ENCODE measurements at places on chromosomes 2 and 18.

DNA sequence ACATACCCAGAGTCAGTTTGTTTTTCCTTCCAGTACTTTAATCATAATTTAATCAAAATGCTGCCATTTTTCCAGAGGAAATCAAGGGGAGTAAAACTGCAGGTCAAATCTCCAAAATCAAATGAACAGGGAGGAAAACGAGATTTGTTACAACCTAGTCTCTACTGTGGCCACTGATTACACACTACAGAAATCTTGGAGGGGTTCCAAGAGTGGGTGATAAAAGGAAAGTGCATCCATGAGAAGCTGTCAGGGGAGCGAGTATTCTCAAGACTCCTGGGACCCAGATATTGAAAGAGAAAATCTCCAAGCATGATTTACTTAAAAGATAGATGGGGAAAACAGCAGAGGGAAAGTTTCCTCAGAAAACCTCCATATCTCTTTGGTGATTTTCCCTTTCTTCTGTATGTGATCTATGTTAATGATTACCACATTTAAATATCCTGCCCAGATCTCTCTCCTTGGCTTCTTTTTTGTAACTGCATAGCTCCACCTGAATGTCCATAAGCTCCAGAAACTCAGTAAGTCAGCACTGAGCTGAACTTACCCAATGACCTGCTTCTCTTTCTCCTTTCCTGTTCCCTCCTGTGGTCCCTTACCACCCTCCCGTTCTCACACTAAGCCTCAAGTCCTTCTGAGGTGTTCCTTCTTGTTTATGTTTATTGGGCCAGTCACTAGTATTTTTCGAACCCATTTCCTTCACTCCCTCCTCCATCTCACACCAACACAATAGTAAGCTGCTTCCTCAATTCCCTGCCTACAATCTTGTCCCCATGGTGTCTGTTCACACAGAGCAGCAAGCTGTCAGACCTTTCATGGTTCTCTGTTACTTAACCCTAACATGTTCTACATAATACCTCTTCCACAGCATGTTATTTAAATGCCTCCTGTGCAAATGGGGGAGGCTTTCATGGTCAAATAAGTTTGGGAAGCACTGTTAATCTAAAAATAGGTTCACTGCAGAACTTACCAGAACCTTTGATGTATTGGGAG lies 73.9 kb upstream of the TWSG1 start:
- DNase-seq = no peak

DNA sequence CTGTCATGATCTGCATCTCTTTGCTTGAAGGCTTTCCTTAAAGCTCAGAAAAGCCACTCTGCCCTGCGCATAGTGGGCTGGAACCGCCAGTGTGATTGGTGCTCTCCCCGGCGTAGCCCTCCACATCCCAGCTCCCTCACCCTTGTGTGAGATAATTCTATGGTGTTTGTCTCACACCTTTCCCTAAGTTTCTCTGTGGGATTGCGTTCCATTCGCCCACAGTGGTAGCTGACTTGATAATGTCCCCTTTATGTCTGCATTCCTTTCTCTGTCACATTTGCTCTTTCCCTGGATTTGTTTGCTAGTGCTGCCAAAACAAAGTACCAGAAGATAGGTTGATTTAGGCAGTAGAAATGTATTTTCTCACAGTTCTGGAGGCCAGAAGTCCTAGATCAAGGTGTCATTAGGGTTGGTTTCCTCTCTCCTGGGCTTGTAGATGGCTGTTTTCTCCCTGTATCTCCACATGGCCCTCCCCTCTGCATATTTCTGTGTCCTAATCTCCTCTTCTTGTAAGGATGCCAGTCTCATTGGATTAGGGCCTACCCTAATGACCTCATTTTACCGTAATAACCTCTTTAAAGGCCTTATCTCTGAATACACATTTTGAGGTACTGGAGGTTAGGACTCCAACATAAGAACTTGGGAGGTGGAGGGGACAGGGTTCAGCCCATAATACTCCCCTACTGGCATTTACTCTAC lies 7.4 kb upstream of the TMEM87B start:
- DNase-seq = peak; percentile 69

DNA sequence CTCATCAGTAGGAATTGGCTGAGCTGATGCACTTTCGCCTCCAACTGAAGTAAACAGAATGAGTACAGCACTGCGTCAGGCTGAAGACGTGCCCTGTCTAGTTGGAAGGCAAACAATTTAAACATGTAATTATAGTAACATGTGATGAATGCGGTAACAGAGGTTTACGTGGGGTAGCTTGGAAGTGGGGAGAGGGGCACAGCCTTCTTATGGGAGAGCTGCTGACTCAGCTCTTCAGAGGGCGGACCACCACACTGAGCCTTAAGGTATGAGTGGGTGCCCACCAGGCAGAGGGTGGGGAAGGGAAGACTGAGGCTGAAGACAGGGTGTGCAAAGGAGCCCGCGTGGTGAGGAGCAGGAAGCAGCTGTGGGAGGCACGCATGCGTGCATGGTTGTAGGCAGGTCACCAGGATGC lies 6.2 kb upstream of the EHD3 start:
- DNase-seq = peak; percentile 14

DNA sequence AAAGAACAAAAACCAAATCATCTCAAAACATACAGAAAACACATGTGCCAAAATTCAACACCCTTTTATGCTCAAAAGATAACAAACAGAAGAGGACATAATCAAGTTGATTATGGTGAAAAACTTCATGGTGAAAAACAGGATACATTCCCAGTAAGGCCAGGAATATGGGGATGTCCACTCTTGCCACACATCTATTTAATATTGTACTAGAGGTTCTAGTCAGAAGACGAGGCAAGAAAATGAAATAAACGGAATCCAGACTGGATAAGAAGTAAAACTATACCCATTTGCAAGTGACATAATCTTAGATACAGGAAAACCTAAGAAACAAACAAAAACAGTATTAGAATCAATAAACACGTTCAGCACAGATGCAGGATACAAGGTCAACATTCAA lies 40.8 kb downstream of the MAP3K2 start:
- DNase-seq = no peak

DNA sequence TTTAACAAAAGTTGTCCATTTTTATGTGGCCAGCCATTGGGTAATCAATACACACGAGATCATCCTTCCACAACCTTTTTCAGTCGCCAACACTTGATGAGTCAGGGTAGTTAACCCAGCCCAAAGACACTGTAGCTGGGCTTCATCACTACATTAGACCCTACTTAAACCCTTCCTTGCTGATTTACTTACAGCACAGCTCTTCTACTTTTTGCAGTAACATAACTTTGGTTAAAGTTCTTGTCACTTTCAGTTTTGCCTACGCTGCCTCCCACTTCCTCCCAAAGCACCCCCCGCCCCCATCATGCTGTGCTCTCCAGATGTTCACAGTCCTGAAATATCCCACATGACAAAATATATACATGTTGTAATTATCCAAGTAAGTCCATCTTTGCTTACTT lies 103.6 kb downstream of the CDK15 start:
- peak; percentile 81 for DNase-seq

DNA sequence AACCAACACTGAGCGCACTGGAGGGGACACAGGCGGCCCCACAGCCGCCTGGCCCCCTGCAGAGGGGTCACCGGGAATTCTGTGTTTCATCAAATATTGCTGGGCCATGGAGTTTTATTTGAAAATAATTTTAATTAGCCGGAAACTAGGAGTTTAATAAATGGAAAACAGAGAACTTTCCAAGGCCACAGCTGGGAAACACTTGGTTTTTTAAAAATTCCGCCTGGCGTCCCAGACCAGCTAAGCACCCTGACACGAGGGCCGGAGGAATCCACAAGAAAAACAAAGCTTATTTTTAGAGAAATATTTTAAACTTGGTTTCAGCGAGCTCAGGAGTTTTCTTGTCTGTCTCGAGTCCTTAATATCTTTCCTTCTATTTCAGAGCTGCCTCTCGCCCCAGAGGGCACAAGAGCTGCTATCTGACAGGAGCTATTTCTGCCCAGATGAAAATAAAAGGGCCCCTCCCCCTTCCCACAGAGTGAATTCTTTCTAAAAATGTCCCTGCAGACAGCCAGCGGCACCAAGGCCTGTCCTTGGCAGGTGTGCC lies 8.2 kb downstream of the ZFP36L2 start:
- DNase-seq = peak; percentile 76

DNA sequence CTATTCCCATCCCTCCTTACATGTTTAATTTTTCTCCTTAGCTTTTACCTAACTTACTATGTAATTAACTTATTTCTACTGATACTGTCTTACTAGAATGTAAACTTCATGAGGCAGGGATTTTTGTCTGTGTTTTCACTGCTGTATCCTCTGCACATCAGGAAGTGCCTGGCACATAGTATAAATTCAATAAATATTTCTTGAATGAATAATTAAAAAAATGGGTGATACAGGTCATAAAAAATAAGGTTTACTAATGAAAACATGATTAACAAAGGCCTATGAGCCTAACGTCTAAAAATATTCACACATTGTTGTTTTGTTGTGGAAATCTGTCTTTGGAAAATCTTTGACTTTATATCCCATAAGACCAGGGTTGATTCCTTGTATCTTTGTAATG lies 4.5 kb downstream of the RBKS start:
- no peak for DNase-seq

GRCh38 chr2:134217924-134218323 lies 35.9 kb upstream of the MGAT5 start:
- no peak for DNase-seq

DNA sequence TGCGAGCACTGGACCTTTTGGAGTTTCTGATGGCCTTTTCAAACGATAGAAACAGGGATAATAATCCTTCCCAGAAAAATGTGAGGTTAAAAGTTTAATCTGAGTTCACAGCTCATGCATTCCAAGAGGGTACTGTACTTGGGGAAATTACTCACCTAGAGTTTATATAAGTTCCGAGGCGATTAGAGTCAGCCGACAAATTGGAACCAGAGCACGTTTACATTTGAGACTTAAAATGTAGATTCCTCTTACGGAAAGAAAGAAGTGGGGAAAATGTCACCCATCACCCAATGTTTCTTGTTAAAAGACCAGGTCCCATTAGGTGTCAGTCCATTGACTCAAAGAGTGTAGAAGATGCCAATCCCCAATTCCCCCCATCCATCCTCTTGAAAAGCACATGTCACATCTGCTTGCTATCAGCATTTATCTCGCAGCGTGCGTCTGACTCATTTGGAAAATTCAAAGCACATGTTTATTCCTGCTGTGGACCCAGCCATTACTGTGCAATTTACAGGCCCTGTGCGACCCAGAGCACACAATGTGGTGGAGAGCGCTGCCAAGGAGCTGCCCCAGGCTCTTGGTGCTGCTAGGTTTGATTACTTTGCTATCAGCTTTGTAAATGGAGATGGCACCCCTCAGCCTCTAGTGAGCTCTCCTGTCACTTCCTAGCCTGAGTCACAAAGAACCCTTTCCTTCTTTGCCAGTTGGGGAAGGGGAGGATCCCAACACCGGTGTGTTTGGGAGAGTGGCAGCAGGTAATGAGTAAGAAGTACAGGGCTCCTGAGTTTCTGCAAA lies 104.8 kb downstream of the COLEC12 start:
- peak; percentile 75 for DNase-seq

DNA sequence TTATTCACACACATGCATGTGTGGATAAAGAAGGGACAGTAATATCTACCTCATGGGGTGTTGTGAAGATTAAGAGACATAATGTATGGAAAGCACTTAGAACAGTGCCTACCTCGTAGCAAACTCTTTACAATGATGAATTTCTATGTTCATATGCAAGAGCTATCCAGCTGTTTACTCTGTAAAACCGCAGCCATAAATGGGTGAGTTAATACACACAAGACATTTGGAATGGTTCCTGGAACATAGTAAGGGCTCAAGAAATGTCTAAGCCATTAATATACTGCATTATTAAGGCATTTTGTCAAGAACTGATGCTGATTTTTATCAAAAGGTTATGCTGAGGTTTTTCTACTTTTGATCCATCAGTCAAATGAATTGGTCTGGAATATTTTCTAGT lies 1076.2 kb downstream of the TSN start:
- DNase-seq = peak; percentile 50
